ENCODE measurements at places on chromosomes 5 and 9.

DNA sequence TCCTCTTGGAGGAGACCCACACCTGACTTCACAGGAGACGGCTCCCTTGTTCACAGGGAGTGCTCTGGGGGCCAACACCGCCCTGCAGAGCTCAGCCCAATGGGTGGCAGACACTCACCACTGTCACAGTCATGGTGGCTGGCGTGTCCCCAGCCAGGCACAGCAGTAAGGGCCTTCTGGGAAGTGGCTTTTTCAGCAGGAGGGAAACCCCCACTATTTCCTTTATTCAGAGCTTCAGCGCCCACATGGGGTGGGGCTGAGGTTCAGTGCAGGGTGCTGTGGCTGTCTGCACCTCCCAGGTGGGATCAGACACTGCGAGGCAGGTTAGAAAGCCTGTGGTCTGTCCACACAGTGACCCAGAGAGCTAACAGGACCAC lies 3.6 kb upstream of the SNAPC4 start:
- DNase-seq = peak; percentile 87

- no peak for DNase-seq
These were observed 629.8 kb downstream of the EFNA5 start for GRCh38 chr5:107040907-107041306.

GRCh38 chr9:92954049-92954861 lies 6.9 kb downstream of the FGD3 start:
- DNase-seq = peak; percentile 80

DNA sequence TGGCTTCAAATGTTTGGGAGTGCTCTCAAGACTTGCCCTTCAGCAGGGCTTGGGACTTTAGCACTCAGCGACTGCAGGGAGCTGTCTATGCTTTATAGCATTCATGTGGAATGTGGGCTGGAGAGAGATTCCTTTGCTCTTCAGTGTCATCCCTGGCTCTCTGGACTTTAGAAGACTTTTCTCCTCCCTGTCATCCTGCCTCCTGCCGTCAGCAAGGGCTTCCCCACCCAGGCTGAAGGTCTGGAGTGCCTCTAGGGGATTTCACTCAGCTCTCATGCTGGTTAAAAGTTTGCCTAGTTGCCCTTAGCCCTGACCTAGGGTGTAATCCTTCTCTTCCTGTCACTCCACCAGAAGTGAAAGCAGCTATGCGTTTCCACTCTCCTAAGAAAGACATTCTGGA lies 210.9 kb downstream of the FRMD3 start:
- no peak for DNase-seq

DNA sequence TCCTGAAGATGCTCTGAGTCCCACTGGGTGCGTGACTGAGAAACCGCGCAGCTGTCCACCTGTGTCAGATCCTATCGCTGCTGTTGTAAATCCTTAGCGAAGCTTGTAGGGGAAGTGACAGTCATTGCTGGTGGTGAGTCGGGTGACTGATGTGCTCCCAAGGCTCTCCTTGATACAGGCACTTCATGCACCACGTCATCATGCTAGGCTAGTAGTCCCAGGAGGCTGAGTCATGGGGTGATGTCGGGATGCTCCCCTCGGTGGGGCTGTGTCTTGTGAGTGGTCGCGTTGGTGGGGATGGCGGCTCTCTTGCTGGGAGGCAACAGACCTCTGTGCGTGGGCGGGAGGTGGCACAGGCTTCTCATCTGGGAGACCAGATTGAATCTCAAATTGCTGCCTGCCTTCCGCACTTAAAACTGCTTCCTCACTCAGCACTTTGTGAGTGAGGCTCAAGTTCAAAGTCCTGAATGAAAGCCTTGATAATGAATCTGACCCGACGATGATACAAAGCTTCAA lies 84.7 kb downstream of the CSNK1A1 start:
- DNase-seq = no peak

DNA sequence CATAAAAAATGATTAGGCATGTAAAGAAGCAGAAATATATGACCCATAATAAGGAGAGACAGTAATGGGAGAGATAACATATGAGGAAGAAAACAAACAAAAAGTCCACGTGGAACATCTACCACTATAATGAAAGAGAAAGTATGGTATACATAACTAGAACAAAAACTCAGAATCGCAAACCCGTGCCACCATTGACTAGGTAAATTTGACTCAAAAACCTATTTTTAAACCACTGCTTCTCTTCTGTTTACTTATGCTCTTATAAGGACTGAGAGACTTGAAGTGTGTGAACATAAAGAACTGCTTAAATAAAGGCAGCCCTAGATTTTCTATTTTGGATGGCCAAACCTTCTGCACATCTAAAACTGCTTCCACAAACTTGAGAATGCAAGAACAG lies 330.7 kb downstream of the CAAP1 start:
- DNase-seq = no peak

DNA sequence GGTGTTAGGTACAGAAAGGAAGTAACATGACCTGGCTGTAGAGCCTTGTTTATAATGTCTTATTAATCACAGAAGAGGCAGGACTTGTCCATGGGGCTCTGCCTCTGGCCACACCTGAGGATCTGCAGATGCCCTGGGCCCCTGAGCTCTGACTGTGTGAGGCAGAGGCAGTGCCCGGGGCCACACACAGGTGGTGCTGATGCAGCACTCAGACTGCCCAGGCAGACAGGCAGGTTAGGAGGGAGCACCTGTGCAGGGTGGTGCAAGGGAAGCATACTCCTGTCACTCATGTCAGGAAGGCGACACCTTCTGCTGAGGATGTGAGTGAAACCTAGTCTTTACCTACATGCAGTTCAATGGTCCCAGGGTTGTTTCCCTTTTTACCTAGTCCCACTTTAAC lies 88.7 kb downstream of the CFAP90 start:
- DNase-seq = no peak

GRCh38 chr9:28923351-28923750 lies 1350.1 kb upstream of the C9orf72 start:
- DNase-seq = no peak

DNA sequence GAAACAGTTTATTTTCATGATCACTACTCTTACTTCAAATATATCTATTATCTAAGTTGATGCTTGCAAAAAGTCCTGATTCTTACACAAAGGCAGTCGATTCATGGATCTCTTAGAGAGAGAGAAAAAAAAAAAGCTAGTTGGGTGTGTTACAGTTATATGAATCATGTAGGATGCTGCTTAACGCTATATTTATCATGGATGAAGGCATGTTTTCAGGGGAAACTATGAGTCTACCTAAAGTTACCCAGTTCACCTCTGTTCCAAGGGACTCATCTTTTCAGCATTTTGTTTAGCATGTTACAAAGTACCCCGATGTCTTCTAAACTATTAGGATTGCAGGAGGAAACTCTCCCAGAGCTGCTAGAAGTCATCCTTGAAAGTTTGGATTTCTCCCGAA lies 13.5 kb downstream of the TMC1 start:
- no peak for DNase-seq

DNA sequence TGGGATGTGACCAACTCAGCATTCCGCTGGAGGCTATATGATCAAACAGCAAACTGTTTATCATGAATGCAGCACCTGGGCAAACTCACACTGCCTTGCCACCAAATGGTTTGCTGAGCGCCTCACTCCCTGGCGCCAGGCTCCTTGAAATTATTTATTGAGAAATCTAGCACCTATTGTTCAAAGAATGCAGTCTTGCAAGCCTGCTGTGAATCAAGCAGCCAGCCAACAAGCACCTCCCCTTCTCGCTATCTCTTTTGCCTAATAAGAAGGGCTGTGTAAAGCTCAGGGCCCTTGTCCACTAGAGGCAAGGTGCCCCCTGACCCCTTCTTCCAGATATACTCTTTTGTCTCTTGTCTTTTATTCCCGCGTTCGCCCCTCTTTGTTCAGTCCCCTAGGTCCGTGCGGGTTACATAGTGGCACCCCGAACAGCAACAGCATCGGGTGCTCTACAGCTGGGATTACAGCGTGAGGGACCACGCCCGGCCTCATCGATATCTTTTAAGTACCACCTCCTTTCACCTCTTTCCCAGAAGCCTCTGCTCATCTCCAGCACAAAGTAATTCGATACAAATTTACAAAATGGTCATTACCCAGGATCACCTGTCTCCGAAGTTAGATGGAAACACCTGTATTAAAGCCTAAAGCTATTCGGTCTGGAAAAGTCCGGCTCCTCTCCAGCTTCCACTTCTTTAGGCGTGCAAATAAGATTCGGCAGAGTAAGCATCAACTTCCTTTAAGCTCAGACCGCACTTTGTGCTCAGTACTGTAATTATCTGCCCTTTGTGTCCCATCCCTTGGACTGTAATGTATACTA lies 896 bp downstream of the RIGI start:
- no peak for DNase-seq

DNA sequence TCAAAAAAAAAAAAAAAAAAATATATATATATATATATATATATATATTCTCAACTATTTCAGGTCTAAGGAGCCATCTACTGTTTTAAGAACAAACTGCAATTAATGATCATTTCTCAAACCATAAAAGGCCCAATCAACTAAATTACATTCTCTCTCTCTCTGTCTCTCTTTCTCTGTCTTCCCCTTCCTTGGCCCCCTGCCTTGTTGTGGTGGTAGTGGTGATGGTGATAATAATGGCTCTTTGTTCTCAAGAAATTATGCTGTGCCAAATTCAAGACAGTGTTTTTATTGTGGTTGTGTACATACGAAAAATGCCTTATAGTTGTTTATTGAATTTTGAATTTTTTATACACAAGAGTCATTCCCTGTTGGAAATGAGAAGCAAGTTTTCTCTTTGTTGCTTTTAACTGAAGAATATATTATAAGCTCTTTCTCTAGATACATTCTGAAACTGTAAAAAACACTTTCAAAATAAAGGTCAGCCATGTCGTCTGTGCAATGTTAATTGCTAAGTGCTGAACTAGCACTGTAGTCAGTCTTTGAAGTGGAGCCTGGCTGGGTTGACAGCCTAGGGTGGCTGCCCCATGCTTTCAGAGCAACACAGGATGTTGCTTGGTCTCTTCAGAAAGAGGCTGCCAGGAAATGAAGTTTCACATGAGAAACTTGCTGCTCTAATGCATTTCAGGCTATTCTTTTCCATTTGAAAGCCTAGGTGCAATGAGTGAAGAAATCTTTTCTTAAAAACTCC lies 96.0 kb downstream of the HINT1 start:
- DNase-seq = peak; percentile 66

DNA sequence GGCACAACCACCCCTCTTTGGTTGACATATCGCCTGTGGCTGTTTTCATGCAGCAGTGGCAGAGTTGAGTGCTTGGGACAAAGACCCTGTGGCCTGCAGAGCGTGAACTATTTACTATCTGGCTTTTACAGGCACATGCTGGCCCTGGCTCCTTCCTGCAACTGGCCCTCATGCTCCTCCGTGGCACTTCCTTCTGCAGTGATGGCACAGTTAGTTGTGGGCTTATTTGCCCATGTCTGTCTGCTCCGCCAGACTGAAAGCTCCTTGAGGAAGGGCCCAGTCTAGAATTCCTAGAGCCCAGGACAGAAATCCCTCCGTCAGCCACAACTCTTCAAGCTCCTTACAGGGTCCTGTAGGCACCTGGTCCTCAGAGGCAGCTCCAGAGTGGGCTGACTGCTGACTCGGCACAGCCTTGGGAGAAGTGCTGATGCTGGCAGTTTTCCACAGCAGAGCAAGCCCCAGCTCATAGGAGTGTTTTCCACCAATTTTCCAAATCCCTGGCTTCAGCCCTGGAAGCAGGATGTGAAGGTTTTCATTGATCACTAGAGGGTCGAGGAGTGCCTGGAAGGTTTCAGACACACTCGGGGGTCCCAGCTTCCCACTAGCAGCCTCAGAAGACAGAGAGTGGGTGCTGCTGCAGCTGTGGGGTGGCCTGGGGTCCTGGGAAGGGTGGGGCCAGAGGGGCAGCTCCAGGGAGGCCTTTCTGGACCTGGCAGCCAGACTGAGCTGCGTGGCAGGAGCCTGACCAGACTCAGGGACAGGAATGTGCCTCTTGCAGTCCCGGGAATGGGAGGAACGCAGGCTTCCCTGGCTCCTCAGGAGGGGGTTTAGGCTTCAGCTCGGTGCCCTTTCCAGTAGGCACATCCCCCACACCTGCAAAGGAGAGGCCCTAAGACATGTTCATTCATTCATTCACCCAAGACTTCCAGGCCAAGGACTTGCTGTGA lies 56.5 kb upstream of the ANGPTL2 start:
- no peak for DNase-seq

GRCh38 chr5:119486-120097 lies 27.6 kb downstream of the PLEKHG4B start:
- DNase-seq = no peak

DNA sequence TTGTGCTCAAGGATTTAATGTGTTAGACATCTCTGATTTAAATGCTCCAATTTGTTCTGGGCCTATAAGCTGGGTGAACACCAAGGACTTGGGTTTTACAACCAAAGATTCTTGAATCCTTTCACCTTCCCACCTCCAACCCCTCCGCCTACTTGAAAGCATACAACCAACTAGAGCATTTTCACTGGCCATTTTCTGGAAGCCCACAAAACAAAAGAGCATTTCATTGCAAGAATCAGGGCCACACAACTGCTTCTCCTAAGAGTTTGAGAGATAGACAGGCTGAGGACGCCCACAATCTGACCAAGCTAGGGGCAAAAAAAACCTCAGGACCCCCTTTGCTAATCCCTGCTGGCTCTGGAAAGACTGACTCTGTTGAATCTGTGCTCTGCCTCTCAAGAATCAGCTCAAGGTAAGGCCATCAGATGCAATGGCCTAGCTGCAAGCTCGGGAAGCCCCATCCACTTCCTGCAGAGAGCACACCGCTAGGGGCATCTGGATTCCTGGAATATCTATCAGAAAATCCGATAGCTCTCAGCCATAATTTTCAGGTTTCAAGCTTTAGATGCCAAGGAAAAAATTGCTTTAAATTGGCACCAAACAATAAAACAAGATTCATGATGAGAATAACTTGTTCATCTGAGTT lies 57.7 kb downstream of the RETREG1 start:
- no peak for DNase-seq

GRCh38 chr5:43202380-43202779 lies 10.4 kb downstream of the NIM1K start:
- DNase-seq = no peak

GRCh38 chr5:159700016-159700415 lies 216.3 kb upstream of the ADRA1B start:
- no peak for DNase-seq

DNA sequence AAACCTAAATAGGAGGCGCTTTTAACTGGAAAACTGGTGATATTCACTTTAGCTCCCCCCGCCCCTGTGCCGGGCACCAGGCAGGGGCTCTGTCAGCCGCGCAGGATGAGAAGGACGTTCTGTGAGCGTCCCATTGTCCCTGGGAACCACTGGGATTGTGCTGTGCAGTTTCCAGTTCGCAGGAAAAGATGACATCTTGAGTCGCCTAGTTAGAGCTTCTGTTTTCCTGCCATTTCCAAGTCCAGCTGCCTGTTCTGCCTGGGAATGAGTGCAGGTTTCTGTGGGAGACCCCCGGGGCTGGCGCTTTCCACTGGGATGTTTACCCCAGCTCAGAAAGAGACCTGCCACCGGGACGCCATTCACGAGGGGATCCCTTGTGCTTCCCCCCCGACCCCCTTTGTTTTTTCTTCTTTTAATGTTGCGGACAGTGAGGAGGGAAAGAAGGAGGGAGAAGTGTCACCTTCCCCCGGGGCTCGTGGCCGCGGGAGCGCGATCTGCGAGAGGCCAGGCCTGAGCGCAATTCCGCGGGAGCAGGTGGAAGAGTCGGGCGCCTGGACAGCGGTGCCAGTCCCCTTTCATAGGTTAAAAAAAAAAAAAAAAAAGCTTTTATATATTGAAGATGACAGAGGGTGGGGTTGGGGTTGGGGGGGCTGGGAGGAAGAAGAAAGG lies 121.5 kb downstream of the RMI1 start:
- DNase-seq = no peak

- no peak for DNase-seq
These were observed 368.4 kb downstream of the IRX2 start for GRCh38 chr5:2382776-2383697.

All from activated naive CD8-positive, alpha-beta T cell treated with anti-CD3 and anti-CD28 coated beads for 36 hours (primary cell).